ENCODE measurements at places on chromosomes 2 and 18.

- no peak for DNase-seq
These were observed 1291.6 kb upstream of the ZEB2 start for GRCh38 chr2:145811276-145812164.

- no peak for DNase-seq
These were observed 20.1 kb downstream of the OTOF start for GRCh38 chr2:26457695-26458364.

- no peak for DNase-seq
These were observed 188.9 kb upstream of the TNP1 start for GRCh38 chr2:217048730-217049129.

- no peak for DNase-seq
These were observed 650 bp downstream of the CCBE1 start for GRCh38 chr18:59696311-59697235.

- peak; percentile 67 for DNase-seq
These were observed 1.7 kb downstream of the TMSB10 start for GRCh38 chr2:84906900-84907714.

DNA sequence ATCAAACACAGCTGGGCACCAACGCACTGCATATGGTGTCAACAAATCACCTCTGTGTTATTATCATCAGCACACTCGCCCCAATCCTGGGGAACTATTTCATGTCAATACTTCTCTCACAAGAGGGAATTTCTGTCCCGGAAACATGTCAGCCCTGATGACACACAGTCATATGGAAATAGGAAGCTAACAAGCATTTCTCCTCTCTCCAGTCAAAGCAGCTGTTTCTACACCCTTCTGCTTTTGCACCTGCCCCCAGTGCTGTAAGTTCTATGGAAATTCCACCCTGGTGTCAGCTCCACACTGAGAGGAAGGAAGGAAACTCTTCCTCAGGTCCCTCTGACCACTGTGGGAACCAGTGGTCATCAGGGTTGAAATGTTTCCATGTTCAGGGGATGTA, 447.6 kb upstream of the ID2 start:
- DNase-seq: no peak

- no peak for DNase-seq
These were observed 123.7 kb upstream of the SMAD2 start for GRCh38 chr18:48053881-48054816.

GRCh38 chr2:160737247-160737646, 243.6 kb upstream of the RBMS1 start:
- no peak for DNase-seq

DNA sequence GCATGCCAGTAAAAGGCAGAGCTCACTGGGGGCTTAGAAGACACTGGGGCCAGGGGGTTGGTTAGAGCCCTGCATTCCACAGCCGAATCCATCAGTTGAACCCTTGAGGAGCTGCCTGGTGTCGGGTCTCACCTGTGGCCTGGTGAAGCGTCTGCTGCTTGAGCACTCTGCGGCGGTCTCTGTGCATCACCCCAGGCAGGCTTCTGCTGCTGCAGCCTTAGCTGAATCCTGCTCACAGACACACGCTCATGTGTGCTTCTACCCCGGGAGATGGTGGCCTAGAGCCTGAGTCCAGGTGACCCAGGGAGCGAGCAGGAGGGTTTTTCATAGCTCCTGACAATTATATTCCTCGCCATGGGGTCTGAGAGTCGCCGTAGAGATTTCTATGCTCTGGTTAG, 192.1 kb downstream of the MGAT5 start:
- no peak for DNase-seq

GRCh38 chr2:159381574-159381973, 95.1 kb upstream of the WDSUB1 start:
- DNase-seq: no peak

GRCh38 chr18:9428301-9428706, 47.0 kb upstream of the RALBP1 start:
- no peak for DNase-seq

DNA sequence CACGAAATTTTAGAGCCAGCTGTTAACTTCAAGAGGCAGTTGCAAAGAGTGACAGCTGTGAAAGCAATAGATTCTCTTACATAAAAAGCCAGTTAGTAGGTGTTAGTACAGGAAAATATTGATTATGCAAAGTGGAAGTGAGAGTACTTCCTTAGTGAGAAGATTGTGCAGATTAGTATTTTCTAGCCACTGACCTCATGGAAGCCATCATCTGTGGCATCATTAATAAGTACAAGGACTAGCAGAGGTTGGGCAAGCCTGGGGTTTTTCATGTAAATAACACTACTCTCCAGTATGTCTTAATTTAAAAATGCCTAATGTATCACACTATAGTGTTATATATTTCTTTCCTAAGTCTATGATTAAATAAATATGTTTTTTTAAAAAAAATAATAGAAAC, 166.2 kb upstream of the DTNA start:
- no peak for DNase-seq

GRCh38 chr2:174399171-174399570, 3.6 kb downstream of the SCRN3 start:
- DNase-seq: no peak

GRCh38 chr2:198438331-198438730, 633.9 kb downstream of the PLCL1 start:
- DNase-seq: no peak

DNA sequence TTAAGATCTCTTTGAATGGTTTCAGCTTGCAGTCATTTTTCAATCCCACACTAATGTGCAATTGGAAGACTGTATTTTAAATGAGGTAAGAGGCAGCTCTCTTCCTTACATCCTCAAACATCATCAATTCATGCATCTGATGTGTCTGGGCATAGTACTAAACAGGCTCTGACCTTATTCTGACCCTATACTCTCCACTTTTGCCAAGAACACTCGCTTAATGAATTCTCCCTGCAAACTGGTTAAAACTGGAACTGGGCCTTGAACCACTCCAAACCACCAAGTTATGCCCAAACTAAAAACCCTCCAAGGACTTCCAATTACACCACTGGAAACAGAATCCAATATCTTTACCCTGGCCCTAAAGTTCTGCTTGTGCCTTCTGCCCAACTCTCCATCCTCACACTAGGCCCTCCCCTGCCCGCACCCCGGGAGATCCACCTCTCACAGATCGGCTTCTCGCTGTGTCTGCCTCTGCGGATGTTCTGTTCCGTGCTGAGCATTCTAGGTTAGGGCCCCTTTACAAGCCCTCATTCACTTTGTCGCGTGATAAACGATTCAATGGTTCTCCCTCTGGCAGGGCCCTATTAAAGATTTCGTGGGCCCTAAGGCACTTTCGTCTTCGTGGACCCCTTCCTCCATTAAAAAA, 1.2 kb downstream of the M1AP start:
- DNase-seq: no peak

DNA sequence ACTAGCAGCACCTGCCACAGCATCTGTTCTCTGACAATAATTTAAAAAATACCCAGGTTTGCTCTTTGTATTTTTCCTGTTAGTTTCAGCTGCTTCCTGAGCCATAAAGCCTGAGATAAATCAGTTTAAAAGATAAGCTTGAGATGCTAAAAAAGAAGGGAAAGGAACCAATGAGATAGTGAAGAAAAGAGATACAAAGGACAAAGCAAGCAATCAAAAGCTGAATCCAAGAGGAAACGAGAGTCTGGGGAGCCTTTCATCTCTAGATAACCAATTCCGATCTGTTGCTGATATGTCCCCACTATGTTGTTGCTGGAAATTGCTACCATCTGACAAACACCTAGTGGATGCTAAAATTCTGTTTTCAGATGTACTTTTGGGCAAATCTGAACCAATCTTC, 201.4 kb downstream of the RBM43 start:
- DNase-seq: no peak

Data from Ammon's horn (tissue), 1 donor.